DMS79 (cell line): ENCODE measurements at places on chromosomes 5 and 9.

DNA sequence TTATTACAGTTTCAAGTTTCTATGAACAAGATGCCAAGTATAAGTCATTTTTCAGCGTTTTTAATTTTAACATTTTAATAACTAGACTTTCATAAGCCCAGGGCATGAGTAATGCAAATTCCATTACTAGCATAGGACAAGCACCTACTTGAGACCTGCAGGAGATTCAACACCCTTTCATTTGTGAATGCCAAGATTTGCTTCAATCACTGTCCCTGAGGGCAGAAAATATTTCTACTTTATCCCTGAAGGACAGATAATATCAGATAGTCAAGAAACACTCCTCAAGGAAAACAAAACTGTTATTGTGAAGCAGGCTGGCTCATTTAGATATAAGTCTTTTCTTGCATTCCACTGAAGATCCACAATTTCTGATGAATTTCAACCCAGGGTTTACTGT is 27.7 kb upstream of the ZNF622 start:
- no peak for DNase-seq

- no peak for DNase-seq
Measured at GRCh38 chr9:22278426-22278825, 168.2 kb upstream of the DMRTA1 start.

GRCh38 chr9:89493671-89494070 is 4.2 kb downstream of the SEMA4D start:
- DNase-seq: no peak

DNA sequence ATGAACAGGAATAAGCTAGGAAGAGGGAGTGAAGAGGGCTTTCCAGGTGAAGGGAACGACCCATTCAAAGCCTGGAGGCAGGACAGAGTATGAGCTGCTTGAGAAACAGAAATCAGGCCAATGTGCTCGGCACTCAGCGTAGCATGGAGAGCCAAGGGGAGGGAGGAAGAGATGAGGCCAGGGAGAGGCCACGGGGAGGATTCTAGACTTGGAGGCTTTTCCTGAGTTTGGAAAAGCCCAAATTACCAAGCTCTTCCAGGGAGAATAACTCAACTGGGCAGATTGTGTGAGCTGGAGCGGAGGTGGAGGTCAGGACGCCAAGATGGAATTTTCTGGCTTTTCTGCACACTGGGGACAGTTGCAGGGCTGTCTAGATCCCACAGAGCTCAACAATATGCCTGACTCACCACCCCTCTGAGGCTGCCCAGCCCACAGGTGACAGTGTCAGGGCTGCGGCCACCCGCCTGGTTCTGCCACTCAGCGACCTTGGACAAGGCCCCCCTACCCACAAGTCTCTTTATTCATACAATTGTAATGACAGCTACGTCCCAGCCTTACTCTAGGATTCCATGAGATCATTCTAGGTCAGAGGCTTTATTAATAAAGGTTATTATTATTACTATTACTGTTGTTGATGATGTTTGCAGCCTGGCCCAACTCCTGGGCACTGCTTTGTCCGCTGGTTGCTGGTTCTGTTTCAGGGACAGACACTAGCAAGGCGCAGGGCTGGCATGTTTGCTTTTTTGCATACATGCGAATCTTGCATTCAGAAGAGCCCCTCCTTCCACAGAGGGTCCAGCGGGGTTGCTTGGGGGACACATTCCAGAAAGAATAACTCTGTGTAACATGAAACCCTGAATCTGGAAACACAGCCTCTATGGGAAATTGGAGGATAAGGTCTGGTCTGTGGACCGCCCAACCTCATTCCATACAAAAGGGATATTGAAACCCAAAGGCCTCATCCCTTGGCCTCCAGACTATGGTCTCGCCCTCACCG is 9.4 kb upstream of the LMX1B start:
- no peak for DNase-seq

- DNase-seq: no peak
Measured at GRCh38 chr5:149348518-149348917, 3.2 kb downstream of the GRPEL2 start.

GRCh38 chr5:135567661-135568060 is 11.1 kb downstream of the CXCL14 start:
- no peak for DNase-seq

- DNase-seq: no peak
Measured at GRCh38 chr9:13083366-13083765, 196.1 kb downstream of the MPDZ start.

DNA sequence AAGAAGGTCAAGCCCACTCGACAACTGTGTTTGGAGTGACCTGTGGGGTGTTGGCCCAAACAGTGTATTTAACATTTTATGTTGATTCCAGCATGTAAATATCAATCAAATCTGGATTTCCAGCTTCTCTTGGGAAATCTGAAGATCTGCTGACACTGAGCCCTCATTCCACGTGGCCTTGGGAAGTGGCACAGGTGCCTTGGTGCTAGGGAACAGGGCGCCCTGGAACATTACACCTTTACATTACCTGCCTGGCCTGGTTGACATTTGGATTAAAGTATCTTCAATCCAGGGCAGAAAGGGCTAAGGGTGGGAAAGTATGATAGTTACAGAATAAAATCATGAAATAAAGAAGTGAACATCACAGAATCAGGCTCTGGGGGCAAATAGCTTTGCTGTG is 84.9 kb upstream of the CTSL start:
- DNase-seq: no peak

DNA sequence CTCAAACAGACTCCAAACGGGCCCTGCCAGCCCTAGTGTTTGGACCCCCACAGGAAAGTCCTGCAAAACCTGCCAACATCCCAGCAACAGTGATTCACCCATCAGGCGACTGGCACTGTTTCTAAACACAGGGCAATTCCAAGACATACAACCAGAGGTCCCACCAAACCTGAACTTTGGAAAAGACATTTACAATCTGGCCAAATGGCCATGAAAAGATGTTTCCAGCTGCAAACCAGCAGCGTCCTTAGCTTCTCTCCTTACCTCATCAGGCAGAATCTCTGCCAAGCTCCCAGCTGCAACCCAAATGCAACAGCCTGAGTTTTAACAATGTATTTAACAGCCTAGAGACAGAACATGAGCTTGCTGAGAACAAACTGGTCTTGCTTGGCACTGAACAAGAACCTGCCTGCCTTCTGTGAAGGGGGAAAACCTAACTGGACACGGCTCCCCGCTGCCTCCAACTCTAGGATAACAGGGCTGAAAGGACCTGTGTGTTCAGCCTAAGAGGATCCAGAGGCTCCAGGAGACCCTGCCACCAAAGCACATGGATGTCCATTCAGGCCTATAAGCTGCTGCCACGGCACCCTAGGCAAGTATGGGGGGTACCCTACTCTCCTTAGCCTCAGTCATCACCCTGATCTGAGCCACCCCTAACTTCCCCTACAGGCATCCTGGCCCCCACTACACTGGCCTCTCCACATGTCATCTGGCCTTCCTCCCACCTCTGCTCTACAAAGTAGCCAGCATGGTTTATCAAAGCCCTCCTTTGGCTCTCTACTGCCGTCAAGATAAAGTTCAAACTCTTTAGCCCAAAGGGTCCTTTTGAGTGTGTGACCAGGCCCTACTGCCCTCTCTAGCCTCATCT is 5.6 kb downstream of the P4HA2 start:
- no peak for DNase-seq

DNA sequence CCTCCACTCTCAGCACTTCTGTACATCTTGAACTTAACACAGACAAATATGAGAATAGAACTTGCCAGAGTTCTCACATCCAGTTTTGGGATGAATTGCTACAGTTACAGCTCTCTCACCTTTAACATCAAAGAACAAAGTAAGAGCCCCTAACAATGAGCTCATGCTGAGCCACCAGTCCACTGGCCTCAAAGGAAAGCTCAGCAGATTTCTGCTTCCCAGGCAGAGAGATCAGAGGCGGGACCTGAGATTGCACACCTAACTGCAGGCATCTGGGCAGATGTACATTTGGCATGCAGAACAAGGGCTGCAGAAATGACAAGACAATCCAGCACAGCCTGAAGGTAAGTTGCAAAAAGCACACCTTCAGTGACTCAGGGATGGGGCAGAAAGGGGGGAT is 300.9 kb downstream of the MRPS30 start:
- DNase-seq: no peak

GRCh38 chr5:96326902-96327301 is 106.1 kb downstream of the PCSK1 start:
- DNase-seq: no peak

GRCh38 chr5:143691945-143692290 is 120.0 kb upstream of the HMHB1 start:
- DNase-seq: no peak

GRCh38 chr5:134543820-134544614 is 18.5 kb downstream of the JADE2 start:
- DNase-seq: no peak

GRCh38 chr5:125088522-125089105 is 342.2 kb upstream of the ZNF608 start:
- no peak for DNase-seq

GRCh38 chr5:34959323-34959722 is 30.0 kb downstream of the DNAJC21 start:
- no peak for DNase-seq

DNA sequence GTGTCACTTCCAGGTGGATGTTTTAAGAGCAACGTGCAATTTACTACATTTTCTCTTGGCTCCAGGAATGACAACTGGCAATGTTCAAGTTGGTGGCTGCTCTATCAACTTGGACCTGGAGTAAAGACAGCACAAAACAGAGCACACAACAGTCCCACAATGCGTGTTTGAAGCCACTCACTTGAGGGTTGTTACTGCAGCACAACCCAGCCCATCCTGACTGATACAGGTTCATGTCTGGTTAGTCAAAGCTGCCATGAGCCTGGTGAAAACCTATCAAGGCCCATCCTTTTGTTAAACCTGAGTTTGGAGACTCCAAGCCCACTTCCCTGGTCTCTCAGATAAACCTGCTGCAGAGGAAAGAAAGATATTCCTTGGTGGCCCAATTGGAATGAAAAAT is 81.1 kb upstream of the LARP1 start:
- no peak for DNase-seq

DNA sequence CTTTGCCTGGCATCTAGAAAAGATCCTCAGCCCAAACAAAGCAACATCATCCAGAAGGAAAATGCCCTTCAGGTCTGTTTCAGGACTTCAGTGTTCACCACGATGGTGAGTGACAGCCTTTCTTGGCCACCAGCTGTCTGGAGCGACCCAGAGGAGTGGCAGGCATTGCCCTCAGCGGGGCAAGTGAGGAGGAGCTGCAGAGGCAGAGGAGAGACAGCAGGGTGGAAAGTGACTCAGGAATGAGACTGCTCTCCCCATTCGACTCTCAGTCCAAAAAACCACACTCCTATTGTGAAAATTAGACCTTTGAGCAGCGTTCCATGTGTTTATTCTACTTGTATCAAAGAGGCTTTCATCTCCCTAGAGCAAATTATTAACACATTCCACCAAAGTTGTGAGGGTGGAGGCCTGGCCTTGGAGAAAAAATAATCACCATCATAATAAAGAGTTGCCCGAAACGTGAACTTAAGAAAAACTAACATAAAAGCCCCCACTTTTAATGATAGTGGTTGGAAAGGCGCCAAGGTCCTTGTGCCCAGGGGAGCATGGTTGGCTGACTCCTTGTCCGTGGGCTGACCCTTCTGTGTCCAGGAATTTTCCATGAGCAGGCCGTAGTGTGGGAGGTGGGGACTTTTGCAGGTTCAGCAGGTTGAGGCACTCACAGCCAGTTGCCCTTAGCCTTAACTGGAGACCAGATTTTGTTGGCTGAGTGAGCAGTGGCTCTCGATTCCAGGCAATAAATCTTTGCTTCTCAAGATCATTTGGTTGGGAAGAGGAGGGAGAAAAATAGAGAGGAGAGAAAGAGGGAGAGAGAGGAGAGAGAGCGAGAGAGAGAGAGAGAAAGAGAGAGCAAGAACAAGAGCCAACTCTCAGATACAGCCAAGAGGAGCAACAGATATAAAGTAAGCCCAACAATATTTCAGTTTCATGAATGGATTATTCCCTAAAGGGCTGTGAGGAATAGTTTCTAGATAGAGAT is 125.9 kb upstream of the ANKRD55 start:
- no peak for DNase-seq

DNA sequence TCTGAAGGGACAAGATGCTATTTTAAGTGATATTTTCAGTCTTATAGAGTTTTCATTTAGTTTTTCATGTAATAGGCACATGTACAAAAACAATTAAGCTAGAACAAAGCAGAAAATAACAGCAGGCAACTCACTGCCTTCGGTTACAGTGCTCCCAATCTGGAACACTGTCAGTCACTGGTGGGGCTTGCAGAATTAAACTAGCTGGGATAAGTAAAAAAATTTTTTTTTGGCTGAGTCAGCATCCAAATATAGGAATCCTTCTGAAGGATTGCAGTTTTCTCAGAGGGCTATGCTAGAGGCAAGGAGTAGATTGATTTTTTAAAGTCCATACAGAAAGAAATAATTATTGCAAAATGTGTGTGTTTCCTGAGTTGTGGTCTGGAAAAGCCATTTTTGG is 250.2 kb upstream of the RFX3 start:
- no peak for DNase-seq

- DNase-seq: no peak
Measured at GRCh38 chr9:99034149-99034548, 70.8 kb upstream of the TGFBR1 start.

DNA sequence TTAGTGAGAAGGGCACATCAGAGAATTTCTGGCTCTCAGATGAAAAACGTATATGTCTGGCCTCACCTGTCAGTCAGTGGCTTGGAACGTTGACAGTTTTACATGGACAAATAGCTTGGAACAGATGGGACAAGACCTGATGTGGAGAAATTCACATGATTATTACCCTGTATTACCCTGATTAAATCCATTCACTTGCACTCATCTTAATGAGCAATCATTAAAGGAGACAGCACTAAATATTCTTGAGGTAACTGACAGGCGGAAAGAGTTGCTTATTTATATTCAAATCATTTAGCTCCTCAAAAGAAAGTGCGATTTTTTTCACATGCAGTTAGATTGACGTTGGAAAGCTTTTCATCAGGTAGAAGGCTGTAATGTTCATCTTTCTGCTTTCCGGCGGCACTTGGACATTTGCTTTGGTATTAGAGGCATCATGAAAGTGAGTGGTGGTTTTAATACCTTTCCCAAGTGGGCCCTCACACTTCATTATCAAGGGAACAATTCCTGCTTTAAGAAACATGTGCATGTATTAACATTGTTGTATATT is 11.7 kb upstream of the TAS2R1 start:
- DNase-seq: no peak

DNA sequence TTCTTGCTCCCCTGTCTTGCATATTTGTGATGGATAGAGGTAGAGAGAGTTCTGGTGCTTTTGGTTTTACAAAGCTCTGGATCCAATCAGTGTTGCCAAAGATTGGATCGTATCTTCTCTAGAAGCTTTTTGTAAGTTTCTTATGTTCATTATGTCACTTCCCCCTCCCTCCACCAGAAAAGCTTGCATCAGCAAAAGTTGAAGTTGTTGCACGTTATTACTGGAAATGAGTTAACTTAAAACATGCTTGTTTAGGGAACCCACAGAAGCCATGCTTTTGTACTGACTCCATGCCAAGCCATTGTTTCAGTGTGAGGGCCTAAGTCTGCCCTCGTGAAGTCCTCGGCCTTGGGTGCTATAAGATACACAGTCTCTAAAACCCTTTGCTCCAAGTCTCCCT is 186.5 kb downstream of the ERCC6L2 start:
- DNase-seq: no peak
